ENCODE measurements at places on chromosomes 12 and 14.

DNA sequence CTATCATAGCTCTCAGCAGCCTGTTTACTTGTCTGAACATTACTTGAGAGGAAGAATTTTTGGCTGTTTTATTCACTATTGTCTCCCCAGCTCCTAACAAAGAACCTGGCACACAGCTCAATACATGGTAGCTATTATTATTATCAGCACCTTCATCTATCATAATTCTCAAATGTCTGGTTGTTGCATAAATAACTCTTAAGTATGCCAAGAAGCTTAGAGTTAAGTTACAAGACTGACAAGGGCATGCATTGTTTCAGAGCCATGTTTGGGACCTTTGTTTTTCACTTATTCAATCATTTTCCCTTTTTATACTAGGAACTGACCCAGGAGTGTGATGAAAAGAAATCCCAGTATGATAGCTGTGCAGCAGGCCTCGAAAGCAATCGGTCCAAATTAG, 77.5 kb upstream of the ATP2A2 start:
- DNase-seq = no peak

GRCh38 chr14:65808390-65808789, 395.9 kb downstream of the FUT8 start:
- DNase-seq = no peak

DNA sequence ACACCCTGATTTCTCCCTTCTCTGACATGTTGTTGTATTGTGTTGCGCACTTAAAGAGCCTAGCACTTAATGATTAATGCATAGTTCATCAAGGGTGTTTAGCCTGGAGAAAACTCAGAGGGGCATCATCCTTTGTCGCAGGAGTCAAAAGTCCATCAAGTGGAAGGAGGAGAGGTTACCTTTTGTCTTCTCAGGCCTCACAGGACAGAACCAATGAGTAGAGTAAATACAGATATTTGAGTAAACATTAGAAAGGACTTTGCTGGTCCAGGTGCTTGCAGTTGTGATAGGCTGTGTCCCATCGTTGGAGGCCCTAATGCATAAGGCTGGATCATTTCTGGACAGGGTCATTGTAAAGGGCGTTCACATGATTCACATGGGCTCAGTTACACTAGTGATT, 430.9 kb downstream of the PCNX1 start:
- no peak for DNase-seq

DNA sequence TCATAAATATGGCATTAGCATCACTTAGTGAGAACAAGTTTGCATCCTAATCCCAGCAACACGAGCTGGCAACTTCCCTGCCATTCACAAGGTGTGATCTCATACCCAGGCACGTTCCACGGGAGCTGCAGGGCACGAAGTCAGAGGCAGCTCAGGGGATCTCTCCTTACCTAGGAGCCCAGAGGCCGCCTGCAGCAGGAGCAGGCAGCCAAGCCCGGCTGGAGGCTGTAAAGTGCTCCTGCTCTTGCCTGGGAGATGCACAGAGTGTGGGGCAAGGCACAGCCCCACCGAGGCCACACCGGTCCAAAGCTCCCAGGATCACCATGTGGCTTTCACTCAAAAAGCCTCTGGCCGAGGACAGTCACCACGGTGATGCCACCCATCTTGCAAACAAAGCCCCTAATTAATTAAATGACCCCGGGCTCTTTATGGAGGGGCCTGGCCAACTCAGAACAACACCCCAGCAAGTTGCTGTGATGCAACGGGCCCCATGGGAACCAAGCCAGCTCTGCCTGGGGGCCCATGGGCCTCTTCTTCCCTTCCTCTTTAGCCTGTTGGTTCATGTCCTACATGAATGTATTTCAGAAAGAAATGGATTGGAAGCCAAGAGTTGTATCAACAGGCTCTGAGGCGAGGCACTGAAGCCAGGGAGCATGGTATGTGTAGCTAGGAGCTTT, 26.5 kb downstream of the NUAK1 start:
- peak; percentile 16 for DNase-seq

GRCh38 chr12:116713527-116713926, 24.3 kb downstream of the SPRING1 start:
- no peak for DNase-seq

- DNase-seq = no peak
Observed at GRCh38 chr14:37329189-37330001, 131.7 kb downstream of the MIPOL1 start.

- DNase-seq = no peak
Observed at GRCh38 chr12:121653999-121654398, 15.5 kb downstream of the MORN3 start.

GRCh38 chr14:71371711-71372396, 464.6 kb downstream of the PCNX1 start:
- no peak for DNase-seq

GRCh38 chr12:47004634-47005033, 74.8 kb upstream of the PCED1B start:
- DNase-seq = no peak

DNA sequence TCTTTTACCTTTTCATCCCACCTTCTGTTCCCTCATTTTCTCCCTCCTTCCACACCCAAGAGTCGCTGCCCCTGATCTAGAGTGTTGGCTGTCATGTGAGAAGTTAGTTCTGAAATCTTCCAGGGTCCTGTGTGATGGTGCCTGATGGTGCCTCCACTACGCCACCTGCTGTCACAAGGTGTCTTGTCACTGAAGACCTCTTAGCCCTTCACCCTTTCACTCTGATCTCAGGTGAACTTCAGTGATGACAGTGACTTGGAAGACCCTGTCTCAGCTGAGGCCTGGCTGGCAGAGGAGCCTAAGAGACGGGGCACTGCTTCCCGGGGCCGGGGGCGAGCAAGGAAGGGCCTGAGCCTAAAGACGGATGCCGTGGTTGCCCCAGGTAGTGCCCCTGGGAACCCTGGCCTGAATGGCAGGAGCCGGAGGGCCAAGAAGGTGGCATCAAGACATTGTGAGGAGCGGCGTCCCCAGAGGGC, 7.6 kb upstream of the PFDN5 start:
- DNase-seq = peak; percentile 22

DNA sequence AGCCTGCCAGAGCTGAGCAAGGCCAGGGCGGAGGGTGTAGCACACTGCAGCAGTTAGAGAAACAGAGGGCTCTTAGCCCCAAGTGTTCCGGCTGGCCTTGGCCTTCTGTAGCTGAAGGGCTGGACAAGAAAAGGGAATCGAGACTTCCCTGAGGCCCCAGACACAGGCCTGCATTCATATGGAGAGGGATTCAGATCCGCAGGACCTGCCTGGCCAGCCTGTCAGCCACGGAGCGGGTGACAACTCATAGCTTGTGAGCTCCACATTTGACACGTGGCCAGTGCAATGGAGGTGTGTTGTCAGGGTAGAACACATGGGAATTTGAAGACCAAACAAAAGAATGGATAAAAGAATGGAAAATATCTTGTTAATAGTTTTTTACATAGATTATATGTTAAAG, 182.2 kb upstream of the GSC start:
- DNase-seq = no peak

GRCh38 chr14:22691171-22691570, 47.0 kb upstream of the OR6J1 start:
- DNase-seq = no peak

DNA sequence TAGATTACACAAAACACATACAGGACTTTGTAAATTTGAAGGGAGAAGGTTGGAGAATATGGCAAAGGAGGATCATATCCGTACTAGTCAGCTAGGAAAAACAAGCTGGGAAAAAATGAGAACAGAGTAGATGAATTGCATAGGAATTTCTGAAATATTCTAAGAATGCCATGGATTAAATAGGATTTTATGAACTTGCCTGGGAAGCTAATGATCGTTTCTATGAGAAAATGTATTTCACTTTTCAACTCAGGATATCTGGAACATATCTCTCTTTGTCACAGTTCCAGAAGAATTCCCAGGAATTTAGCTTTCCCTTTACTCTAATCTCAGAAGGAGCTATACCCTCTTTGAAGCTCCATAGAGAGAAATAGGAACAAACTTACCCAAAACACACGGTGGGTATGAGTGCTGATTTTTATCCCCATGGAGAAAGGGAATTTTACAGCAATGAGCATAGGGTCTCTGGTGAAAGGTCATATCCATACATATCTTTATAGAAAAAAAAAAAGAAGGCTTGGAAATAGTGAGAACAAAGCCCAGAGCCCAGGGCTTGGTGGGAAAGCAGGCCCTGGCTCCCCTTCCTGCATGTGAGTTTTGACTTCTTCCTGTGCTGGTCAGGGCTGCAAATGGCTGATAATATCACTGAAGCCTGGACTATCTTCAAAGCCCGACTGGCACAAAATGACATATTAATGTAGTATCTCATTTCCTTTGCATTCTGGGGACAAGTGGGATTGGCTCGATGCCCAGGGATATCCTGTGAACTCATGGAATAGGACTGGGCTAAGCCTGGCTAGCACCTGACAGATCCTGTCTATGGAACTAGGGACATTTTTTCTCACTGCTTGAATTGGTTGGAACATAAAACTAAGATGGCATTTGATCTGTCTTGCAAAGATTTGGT, 136.3 kb downstream of the AEBP2 start:
- DNase-seq = peak; percentile 63

DNA sequence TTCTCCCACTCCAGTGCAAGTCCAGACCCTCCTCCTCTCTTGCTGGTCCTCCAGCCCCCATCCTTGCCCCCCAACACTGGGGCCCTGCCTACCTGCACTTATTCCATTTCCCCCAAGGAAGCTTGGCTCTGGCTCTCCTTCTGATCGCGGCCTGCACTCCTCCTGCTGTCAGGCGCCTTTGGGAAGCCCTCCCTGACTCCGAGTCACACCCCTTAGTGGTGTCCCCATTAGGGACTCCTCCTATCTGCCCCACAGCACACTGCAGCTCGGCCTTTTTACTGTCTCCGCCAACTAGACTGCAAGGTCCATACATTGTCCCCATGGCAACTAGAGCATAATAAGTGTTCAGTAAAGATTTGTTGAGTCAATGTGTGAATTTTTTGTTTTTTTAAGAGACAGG, 32.9 kb downstream of the FIGNL2 start:
- DNase-seq = no peak

DNA sequence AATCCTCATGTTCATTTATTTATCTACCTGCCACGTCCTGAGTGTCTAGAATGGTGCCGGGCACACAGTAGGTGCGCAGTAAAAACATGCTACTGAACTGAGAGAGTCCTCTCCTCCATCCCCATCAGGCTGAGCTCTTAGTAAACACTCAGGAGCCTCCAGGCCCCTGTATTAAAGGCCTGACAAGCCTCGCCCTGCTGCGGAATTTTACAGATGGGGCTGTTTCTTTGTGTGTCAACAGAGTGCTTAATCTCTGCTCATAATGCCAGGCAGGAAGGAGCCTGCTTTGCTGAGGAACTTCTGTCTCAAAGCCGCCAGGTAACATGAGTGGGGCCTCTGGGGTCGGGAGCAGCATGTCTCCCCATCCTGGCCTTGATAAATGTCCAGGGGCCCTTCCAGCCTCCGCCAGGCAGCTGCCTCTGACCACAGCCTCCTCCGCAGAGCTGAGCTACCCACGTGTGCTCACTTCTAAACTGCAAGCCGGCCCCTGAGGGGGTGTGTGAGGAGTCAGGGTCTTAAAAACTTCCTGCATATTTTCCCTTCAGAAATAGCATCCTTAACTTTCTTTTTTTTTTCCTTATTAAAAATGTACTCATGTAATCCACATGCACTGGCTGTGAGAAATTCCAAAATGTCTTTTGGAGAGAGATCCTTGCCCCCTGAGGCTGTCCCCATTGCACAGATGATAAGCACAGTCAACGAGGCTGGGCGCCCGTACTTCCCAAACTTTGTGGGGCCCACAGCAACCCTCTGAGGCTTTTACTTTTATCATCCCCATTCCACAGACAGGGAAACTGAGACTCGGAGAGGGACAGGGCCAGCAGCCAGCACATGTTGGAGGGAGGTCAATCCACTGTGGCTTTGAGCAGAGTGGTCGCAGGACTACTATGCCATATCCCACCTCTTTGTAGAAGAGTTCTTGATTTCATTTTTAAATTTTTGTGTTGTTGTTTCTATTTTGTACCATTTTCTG, 116.0 kb upstream of the NCOR2 start:
- no peak for DNase-seq

DNA sequence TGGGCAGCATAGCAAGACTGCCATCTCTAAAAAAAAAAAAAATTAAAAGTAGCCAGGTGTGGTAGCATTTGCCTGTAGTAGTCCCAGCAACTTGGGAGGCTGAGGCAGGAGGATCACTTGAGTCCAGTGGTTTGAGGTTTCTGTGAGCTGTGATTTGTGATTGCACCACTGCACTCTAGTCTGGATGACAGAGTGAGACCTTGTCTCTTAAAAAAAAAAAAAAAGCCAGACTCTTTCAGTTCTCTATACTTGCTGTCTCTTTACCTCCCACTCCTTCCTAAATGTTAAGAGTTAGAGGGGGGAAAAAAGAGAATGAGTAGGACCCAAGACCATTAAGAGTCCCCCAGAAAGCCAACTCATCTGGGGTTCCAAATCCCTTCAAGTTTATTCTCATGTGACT, 17.8 kb downstream of the EIF2S1 start:
- DNase-seq = no peak

- peak; percentile 83 for DNase-seq
Observed at GRCh38 chr14:96285667-96286066, 29.7 kb downstream of the BDKRB1 start.

- DNase-seq = no peak
Observed at GRCh38 chr14:68211421-68211820, 391.8 kb downstream of the RAD51B start.

GRCh38 chr14:70885343-70886022, 21.8 kb upstream of the PCNX1 start:
- DNase-seq = no peak

- DNase-seq = no peak
Observed at GRCh38 chr12:96994900-96995299, 87.8 kb downstream of the NEDD1 start.

DNA sequence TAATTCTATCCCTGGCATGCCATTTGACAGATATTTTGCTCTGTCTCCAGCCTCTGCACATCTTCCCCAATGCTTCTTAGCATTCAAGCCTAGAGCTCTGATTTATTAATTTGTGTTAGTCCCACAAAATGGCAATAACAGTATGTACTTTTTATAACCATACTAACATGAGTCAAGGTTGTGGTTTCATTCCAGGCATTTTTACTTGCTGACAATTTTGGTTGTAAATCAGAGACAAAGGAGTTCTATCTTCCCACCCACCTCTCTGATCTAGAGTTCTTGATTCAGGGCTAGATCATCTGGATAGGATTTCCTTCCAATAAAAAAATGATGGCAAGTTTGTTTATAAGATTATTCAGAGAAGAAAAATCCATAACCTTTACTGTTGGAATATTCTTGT, 18.5 kb upstream of the CISTR start:
- no peak for DNase-seq

GRCh38 chr12:4610481-4610880, 38.4 kb downstream of the AKAP3 start:
- no peak for DNase-seq

- no peak for DNase-seq
Observed at GRCh38 chr12:97005646-97006045, 98.6 kb downstream of the NEDD1 start.

DNA sequence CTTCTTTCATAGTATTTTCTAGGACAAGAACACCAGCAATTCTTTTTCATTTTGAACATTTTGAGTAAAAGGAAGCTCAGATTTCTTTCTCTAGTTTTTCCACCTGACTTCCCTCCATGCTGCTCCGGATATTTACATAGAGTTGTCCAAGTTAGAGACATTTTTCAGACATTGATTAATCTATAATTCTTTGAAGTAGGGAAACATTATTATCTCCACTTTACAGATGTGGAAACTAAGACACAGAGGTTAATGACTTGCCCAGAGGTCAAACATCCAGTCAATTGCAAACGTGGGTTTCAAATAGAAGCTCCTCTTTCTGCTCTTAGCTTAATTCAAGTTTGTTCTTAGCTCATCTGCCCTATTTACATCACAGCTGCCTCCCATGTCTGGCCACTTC, 138.3 kb downstream of the EGLN3 start:
- no peak for DNase-seq

GRCh38 chr12:10466311-10466710, 13.1 kb upstream of the KLRC1 start:
- DNase-seq = no peak

Data from SJSA1 (cell line).